SJSA1 (cell line): ENCODE measurements at places on chromosomes 1 and 21. TPM values are rescaled to one million over a fixed set of nuclear protein-coding genes. Genes with fewer than 3 reads are reported as not detected.

DNA sequence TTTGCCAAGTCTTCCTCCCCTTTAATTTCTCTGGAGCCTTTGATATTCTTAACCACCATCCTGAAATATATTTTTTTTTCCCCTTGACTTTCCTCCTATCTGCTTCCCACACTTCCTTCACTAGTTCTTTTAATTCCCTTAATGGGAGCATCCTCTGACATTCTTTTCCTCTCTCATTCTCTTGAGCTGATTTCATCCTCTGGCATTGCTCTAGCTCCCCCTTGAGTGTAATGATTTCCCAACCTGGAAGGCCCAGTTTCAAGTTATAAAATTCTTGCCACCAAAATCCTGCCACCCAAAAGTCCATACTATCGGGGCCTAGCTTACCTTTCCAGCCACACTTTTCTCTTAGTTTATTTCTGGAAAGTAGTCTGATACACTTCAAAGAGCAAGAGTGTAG is 39.5 kb upstream of the UBE2U start:
- peaks cover 30% of the 10 kb centered on the region for H3K4me1 ChIP-seq
- H3K36me3 ChIP-seq, result no peaks in the 10 kb centered on the region; the same call in 1 of the 2 replicates
- no peak overlapping the region for H3K4me3 ChIP-seq
- no peak for DNase-seq

DNA sequence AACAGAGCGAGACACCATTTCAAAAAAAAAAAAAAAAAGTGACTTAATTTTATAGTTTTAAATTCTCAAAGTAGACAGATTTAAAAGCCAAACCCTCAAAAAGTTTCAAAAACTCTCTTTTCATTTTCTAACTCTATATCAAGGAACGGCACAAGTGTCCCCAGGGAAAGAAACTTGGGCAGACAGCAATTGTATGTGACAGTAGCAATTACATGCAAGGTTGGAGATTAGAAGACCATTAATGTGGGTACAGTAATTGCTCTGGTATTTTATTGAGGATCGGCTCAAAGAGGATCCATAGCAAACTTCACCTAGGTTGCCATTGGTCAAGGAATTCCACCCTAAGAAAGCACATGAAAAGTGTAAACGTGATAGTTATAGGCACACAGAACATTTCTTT is 46.2 kb downstream of the ACBD6 start:
- H3K27ac ChIP-seq, result no peak overlapping the region
- no peaks in the 10 kb centered on the region for H3K4me1 ChIP-seq
- peaks cover 7% of the 10 kb centered on the region for H3K36me3 ChIP-seq

AK5 gene
- total RNA-seq, result 0.60 and 1.4 TPM in 2 replicates

SLC41A1 gene
- 17.2 and 21.0 TPM in 2 replicates for total RNA-seq

NFIA gene
- 0.74 and 0.81 TPM in 2 replicates for total RNA-seq
